Osteoblast (primary cell): ENCODE measurements at places on chromosomes 3 and 15.

GRCh38 chr3:154716170-154716569, 286.2 kb upstream of the GPR149 start:
- DNase-seq: no peak

- DNase-seq: no peak
These were observed 13.9 kb downstream of the STAC start for GRCh38 chr3:36394176-36394575.

DNA sequence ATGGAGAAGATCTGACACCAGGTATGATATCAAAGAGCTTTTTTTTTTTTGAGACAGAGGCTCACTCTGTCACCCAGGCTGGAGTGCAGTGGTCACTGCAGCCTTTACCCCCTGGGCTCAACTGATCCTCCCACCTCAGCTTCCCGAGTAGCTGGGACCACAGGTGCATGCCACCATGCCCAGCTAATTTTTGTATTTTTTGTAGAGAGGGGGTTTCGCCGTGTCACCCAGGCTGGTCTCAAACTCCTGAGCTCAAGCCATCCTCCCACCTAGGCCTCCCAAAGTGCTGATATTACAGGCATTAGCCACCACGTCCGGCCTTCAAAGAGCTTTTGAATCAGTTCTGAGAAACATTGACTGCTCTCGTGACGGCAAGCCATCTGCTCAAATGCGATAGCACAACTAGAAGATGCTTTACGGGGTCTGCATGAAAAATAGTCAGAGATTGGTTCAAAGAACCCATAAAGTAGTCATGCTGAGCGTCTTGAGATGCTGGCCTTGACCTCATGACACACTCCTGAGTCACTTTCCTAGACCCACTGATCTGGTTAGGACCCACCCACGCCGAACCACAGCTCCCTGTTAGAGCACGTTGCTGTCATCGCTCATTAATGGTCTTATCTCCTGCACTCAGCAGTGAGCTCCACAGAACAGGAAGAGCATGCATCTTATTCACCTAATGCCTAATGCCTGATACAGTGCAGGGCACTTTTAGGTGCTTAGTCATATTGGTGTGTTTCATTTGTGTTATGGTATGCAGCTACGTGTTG, 57.0 kb upstream of the NR2F2 start:
- DNase-seq: no peak

DNA sequence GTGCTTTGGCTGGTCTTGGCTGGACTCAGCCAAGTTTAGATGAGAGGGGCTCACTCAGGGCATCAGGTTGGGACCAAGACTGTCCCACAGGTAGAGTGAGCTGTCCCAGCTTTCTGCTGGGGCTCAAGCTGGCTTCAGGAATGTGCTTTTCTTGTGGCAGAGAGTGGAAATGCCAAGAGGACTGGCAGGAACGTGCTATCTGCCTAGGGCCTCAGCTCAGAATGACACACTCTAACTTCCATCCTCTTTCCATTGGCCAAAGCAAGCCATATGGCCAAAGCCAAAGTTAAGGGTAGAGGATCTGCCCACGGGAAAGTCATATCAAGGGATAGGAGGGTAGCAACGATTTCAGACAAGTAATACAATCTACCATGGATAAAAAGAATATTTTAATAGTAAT, 178.8 kb downstream of the ABHD5 start:
- DNase-seq: no peak

DNA sequence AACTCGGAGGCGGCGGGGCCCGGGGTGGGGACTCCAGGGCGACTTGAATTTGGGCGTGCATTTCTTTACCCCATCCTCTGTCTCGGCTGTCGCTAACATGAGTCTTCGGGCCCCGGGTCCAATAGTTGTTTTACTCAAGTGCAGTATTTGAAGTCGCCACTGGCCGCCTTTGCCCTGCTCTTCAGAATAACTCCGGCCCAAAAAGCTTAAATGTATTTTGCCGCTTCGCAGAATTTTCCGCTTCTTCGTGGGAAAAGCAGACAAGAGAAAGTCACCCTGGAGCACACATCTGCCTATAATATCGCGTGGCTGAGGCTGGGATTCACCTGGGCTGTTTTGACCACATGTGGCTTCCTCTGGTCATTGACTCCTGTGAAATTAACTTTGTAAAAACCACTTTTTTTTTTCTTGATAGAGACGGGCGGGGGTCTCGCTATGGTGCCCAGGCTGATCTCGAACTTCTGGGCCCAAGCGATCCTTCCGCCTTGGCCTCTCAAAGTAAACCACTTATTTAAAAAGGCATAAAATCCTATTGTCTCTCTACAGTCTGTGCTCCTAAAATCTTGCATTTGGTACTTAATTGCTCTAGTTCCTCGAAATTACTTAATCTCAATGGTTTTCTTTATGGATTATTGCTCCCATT, 676 bp downstream of the CNOT10 start:
- peak; percentile 83 for DNase-seq

GRCh38 chr15:68383161-68384074, 48.5 kb downstream of the ITGA11 start:
- peak; percentile 83 for DNase-seq

- DNase-seq: no peak
These were observed 22.0 kb downstream of the LINGO1 start for GRCh38 chr15:77610731-77611130.

GRCh38 chr3:4323246-4324027, 20.3 kb downstream of the SETMAR start:
- no peak for DNase-seq
